ENCODE measurements at places on chromosomes 3 and 15.

- DNase-seq: no peak
These were observed 1.9 kb downstream of the GNAT1 start for GRCh38 chr3:50193286-50193685.

DNA sequence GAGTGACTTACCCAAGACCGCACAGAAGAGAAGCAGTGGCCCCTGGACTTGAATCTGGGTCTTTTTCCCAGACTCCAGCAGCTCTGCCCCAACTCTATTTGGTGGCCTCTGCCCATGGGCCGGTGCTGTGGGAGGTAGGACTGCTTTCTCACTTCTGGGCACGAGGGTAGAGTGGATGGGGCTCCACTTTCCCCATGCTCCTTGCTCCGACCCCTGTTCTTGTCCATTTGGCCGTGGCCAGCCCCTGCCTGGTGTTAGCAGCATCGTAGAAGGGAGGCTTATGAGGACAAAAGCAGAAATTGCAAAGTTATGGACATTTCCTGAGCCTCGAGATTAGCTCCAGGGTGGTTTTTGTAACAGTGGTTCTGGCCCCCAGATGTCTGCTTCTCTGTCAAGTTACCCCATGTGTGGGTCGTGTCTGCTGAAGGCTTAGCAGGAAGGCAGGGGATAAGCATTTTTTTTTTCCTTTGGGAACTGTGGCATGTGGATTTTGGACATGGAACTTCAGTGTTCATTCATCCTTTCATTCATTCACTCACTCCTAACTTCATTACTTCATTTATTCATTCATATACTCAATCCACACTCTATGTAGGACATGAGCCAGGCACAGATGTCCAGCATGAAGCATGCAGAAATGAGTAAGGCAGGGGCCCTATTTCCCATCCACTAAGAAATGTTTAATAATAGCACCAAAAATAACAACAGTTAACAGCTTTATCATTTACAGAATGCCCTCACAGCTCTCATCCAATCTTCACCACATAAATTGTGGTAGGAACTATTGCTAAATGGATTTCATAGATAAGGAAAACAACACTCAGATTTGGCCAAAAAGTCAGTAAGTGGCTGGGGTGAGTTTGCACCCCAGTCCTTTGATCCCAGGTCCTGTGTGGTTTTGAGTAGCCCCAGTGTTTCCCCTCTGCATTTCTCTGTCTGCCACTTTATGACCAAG lies 180.5 kb downstream of the OPA1 start:
- no peak for DNase-seq

- DNase-seq: no peak
These were observed 749.3 kb upstream of the CADM2 start for GRCh38 chr3:84209474-84209873.

DNA sequence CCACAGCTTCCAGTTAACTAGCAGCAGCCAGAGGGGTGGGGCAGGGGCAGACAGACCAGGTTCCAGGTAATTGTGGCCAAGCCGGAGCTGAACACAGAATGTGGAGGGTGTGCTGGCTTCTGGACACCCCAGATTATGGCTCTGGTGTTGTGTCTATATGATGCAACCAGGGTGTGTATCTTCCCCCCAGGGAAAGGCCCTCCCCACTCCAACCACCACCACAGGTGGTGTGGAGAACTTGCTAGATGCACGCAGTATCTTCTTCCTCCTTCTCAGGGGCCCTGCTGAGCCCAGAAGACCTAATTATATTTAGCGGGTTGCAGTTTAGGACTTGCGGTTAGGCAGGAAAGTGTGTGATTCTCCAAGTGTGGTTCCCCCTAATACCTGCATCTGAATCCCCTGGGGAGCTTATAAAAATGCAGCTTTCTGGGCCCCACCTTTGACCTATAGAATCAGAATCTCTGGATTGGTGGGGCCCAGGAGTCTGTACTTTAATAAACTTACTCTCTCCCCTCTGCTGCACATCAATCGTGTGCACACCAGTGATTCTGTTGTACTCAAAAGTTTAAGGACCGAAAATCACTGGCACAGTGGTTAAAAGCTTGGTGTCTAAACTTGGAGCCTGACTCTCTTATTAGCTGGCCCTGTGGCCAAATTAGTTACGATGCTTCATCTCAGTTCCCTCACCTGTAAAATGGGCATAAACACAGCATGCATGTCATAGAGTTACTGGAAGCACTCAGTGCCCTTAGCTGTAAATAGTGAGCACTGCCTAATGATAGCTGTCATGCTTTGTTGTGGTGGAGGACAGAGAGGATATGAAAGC lies 379.1 kb upstream of the PROK2 start:
- DNase-seq: no peak

GRCh38 chr3:114405202-114405990 lies 111.6 kb downstream of the TIGIT start:
- no peak for DNase-seq

DNA sequence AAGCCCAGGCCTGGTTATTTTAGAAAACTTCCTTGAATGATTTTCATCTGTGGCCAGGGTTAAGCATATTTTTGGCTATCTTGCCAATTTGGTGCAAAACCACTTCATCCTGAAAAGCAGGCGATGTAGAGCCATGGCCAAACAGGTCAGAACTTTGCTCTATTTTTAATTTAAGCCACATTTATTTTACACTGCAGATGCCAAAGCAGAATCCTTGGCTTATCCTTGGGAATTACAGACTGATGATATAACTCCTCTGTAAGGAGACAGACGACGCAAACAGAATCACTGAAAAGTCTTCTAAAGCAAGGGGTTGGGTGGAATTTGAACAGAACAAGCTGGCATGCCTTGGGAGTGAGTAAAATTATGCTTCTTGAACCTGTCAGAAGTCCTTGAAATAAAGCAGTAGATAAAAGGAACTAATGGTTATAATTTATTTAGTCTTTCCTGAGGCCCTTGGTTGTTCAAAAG lies 121.9 kb downstream of the CHST2 start:
- DNase-seq: no peak

GRCh38 chr3:154050766-154051165 lies 70.4 kb upstream of the ARHGEF26 start:
- DNase-seq: no peak

DNA sequence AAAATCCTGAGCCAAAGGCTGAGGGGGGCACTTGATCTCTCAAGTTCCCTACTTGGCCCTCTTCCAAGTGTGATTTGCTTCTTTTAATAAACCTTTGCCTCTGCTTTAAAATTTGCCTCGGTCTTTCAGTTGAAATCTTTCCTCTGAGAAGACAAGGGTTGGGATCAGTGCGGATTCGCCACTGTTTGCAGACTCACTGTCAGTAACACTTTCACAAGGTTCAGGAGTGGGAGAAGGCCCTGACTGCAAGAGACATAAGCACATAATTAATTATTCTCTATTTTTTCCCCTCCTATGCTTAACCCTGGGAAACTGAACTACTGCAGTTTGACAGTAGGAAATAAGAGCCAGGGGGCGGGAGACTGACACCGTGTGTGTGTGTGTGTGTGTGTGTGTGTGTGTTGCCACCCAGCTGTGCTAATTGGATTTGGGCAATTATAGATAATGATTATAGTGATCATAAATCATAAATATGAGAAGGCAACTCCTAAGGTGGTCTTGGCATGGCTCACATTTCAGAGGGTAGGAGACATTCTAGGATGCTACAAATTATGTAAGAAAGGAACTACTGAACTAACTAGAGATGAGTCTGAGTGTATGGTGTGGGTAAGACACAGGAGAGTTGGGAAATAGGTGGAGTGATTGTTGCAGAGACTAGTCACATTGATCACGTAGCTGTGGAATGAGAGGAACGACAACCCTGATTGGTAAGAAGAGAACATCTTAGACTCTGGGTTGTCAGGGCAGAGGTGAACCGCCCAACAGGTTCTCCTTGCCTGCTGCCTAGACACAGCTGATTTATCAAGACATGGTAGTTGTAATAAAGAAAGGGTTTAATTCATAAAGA lies 5.5 kb upstream of the ZNF662 start:
- DNase-seq: no peak

GRCh38 chr3:180983136-180983535 lies 6.4 kb downstream of the DNAJC19 start:
- DNase-seq: no peak

Measured in DMS79 (cell line).